ENCODE measurements at places on chromosomes 5 and 9.

GRCh38 chr9:106616026-106616425 is 246.9 kb upstream of the ZNF462 start:
- no peak for DNase-seq

- no peak for DNase-seq
Measured at GRCh38 chr5:34831303-34831702, 7.7 kb upstream of the TTC23L start.

- DNase-seq: no peak
Measured at GRCh38 chr5:126339215-126339805, 83.9 kb upstream of the GRAMD2B start.

DNA sequence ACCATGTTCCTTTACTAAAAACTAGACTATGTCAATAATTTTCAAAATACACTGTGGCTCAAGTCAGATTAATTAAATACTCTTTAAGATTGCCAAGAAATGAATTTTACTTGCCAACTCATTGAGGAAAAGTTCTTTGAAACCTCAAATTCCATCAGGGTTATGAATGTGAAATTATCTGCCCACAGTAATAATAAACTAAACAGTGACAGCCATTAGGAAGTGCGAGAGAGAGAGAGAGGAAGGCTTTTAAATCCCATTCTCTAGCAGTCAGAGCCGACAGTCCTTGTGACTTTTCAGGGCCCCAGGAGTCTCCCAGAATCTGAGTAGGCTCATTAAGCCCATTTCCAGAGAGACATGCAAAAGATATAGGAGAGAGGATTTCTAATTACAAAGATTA is 236.1 kb downstream of the MARCHF11 start:
- no peak for DNase-seq

DNA sequence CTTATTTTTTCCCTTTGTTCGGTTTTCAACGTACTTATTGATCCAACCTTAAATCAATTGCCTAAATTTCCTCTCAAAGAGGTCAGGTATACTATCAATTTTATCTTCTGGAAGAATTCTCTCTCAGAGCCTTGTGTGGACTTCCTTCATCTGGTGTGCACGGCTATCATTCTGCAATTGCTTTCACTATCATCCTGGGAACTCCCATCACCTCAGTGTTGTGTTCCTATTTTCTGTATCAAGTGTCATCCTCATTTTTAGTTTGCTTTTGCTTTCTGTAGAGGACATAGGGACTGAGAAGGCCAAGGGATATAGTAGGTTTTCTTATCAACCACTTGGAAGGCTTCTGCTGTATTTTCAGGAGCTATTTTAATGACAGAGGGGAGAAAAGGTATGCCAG is 11.3 kb downstream of the STOM start:
- no peak for DNase-seq

DNA sequence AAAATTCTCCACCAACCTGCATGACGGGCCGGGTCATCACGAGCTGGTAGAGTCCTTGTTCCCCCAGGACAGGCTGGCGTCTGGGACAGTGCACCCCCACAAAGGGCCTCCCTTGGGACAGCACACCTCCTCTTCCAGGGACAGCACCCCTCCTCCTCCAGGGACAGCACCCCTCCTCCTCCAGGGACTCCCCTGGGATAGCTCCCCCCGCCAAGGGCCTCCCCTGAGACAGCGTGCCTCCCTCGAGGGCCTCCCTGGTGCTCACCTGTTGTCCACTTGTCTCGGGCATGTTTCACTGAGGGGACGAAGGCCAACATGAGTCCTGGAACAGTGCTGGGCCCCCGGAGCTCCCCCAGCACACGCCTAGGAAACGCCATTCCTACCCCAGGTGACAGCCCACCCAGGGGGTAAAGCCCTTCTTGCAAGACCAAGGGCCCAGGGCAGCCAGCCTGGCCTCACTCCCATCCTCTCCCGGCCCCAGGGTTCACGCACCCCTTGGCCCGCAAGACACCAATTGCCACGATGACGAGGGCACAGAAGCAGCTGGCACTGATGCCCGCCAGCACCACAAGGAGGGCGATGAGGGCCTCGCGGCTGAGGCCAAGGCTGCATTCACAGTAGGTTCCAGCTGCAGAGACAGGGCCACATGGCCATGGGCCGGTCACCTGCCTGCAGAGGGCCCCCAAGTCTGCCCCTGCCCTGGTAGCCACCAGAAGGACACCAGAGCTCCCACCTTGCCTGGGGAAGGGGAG is 531 bp downstream of the TMEM210 start:
- DNase-seq: no peak

GRCh38 chr5:6476313-6476661 is 27.6 kb downstream of the UBE2QL1 start:
- DNase-seq: no peak

DNA sequence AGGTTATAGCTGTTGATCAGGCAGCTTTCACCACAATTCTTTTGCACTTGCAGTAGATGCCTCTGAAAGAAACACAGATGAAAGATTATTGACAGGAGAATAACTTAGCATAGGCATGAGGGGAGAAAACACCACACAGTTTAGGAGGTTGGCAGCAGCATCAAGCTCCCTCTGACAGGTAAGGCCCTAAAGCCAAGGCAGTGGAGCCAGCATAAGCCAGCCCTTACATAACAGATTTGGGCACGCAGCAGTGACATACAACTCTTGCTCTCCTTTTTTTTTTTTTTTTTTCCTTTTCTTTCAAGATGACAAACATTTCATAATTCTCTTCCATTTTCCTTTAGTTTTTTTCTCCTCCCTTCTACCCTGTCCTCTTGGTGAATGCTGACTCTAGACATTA is 257.6 kb upstream of the ADAMTSL1 start:
- no peak for DNase-seq

GRCh38 chr5:40312205-40312604 is 367.5 kb upstream of the PTGER4 start:
- DNase-seq: no peak

DNA sequence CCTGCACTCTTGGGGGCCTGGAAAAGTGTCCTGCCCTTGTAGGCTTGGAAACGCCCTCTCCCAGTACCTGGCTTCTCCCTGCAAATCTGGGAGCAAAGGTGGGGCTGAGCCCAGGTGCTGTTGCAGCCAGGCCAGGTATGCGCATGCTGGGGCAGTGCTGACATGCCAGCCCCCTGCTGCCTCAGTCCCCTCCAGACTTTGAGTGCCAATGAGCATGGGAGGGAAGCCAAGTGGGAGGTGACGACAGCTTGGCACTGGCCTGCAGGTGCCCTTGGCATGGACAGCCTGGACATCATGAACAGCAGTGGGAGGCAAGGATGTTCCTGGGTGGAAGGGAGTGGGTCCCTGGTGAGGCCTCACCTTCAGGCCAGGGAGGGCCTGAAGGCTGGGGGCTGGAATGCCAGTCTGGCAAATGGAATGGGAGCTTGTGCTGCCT is 1494.4 kb upstream of the NUDT12 start:
- no peak for DNase-seq

DNA sequence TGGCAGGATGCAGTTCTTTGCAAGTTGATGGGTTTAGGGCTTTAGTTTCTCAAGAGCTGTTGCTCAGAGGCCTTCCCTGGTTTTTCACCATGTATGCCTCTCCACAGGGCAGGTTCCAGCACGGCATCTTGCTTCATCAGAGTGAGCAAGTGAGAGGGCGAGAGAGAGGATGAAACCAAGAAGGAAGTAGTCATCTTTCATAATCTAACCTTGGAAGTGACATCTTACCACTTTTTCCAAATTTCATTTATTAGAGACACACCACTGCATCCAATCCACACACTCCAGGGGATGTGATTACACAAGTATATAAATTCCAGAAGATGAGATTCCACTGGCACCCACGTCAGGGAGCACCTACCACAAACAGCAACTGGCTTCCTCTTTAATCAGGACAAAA is 294.4 kb downstream of the MARCHF11 start:
- DNase-seq: no peak

GRCh38 chr5:82487131-82487530 is 209.0 kb upstream of the RPS23 start:
- no peak for DNase-seq

- DNase-seq: no peak
Measured at GRCh38 chr9:125966466-125966865, 219.3 kb downstream of the PBX3 start.

- no peak for DNase-seq
Measured at GRCh38 chr5:31832966-31833365, 194.0 kb downstream of the PDZD2 start.

DNA sequence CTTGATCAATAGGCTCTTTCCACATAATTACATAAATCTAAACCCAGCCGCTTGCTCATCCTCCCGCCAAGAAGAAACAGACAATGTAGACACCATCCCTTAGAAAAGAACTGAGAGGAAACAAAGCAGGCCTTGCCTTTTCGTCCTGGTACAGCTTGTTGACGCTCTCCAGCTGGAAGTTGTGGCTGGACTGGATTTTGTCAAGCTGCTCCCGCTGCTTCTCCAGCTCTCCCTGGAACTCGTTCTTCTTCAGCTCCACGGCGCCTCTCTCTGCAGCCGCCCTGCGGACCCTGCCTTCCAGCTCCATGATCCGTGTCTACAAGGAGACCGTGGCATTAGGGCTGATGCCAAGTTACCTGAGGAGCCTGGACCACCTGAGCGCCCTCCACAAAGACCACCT is 22.1 kb downstream of the GOLM1 start:
- no peak for DNase-seq

- DNase-seq: no peak
Measured at GRCh38 chr9:93452710-93453046, 703 bp downstream of the FAM120AOS start.

- no peak for DNase-seq
Measured at GRCh38 chr9:111743275-111743674, 51.5 kb downstream of the SHOC1 start.

DNA sequence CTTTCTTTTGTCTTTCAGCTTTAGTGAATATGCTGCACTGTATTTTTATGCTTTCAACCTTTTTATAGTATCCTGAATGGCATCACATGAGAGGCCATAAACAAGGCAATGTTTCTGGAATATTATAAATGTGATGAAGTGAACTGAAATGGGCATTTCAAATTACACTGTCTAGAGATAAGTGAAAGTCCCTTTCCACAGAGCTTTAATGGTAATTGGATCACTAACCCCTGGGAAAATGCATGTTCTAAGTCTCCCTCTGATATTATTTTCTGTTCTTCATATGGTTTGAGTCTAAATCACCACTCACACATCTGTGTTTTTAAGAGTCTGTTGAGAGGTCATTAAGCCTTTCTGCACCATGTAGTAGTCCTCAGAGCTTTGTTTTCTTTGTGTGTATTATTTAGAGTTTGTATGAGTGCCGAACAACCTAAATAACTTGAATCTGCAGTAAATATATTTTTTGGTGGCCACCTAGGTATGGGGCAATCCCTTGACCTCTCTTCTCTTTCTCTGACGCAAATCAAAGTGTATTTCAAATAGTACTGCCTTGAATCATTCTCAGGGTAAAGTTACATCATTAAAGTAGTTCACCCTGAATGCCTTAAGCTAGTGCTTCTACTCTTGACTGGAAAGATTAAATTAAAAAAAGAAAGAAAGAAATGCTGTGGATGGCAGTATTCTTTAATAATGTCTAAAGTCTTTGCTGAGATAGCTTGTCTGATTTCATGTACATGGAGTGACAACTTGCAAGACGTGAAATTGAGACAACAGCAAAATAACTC is 1931.0 kb upstream of the CDH6 start:
- DNase-seq: no peak

GRCh38 chr9:19533373-19533772 is 124.6 kb downstream of the ACER2 start:
- no peak for DNase-seq

DNA sequence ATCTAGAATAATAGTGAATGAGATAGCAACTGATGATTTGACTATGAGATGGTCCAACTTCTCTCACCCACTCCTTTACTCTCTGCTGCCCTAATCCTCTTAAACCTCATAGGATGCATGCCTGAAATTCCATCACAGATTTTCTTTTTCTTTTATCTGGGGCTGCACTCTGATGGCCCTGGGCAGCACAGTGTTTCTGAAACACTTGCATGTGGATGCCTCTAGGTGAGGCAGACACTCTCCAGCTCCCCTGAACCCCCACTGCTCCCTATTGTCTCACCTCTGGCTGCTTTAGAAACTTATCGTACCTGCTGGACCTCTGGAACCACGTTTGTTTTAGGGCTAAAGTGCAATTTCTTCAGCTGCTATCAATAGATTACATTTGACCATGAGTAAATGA is 67.5 kb downstream of the HTR4 start:
- DNase-seq: no peak

GRCh38 chr9:131522257-131523085 is 8.6 kb downstream of the UCK1 start:
- DNase-seq: no peak

DNA sequence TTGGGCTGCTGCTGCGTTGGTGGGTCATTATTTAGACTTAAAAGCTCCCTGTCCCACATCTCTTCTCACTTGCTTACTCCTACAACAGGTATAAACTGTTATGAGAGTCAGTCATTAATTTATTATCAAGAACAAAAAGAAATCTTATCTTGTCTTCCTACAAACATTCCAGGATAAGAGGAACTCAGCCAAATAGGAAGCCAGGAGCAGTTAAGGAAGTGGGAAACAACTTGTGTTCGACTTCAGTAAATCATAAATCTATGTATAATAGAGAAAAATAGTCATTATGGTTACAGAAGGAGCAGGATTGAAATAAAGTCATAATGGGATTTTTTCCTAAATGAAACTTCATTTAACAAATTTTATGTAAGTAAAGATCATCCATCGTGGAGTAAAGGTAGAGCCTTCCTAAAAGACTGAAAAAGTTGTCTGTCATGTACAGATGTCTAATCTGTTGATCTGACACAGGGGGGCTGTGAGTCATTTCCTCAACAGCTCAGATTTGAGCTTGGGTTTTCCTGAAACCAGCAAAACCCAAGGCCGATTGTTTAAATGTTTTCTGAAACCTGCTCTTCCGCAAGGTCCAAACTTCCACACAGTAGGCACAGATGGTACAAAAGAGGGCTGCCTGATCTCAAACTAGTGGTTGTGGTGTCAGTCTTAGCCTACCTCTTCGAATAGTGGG is 25.3 kb upstream of the LRRTM2 start:
- DNase-seq: no peak

DNA sequence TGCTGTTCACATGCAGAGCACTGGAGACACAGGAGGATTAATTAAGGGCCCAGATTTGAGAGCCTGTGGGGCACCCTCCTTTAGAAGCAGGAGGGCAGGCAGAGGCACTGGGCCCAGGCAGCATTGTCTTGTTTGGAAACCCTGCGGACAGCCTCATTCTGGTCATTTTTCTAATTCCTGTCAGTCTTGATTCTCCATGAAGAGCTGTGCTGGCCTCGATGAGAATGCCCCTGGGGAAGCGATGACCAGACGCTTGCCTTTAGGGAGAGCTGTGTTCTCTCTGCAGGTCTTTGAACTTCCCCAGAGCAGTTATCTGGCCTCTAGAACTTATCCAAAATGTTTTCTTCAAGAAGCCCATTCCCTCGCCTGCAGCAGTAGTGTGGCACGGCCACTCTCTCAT is 117.8 kb upstream of the PTCH1 start:
- DNase-seq: no peak

DNA sequence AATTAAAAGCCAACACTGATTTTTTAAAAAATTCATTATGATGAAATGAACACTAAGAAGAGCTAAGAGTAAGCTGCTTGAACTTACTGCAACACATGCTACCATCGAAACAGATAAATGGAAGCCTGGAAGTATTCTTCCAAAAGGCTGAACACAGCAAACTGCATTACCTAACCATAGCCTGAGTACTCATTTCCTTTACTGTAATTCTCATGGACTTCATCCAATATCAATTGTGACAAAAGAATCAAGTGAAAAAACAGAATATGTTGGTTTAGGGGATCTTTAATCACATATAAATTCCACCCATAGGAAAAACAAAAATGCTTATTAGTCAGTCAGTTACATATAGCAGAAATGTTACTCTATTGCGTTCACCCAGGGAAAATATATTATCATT is 68.5 kb downstream of the DROSHA start:
- DNase-seq: no peak

All from left ventricle myocardium inferior (tissue), 1 donor.